ENCODE measurements at places on chromosomes 5 and 9.

GRCh38 chr9:34443976-34444375, 14.4 kb downstream of the FAM219A start:
- no peak for DNase-seq

DNA sequence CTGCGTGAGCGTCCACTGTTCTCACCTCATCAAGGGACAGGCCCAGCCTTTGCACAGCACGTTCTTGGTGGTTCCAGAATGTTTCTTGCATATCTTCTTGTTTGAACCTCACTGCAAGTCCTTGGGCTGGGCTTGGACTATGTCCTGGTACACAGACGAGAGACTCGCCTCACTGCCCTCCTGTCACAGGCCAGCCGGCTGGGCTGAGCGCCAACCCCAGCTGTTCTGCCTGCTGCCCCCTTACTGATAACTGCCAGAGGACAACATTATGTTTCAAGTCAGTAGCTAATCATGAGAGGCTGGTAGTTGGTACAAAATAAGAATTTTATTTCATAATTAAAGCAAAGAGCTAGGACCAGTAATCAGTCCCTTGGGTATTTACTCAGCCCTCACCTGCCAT, 52.8 kb upstream of the LRRTM2 start:
- DNase-seq = no peak

- no peak for DNase-seq
These were observed 266.2 kb downstream of the FBXL17 start for GRCh38 chr5:108115673-108116072.

DNA sequence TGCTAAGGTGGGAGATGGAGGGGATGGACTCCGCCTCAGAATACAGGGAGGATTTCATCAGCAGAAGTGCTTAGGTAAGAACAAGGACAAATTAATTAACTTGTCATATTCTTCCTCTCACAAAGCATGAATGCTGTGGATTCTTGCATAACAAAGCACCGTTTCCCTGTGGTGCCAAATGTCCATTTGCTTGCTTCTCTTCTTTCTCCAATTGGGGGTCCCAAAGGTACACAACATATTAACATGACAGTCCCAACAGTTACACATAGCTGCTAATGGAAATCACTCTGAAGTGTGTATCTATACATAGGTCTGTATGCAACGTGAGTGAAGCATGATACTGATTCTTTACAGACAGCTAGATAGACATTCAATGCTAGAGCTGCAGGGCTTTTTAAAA, 146.7 kb upstream of the EFNA5 start:
- no peak for DNase-seq

- DNase-seq = no peak
These were observed 137.8 kb downstream of the CEP120 start for GRCh38 chr5:123285122-123286023.

DNA sequence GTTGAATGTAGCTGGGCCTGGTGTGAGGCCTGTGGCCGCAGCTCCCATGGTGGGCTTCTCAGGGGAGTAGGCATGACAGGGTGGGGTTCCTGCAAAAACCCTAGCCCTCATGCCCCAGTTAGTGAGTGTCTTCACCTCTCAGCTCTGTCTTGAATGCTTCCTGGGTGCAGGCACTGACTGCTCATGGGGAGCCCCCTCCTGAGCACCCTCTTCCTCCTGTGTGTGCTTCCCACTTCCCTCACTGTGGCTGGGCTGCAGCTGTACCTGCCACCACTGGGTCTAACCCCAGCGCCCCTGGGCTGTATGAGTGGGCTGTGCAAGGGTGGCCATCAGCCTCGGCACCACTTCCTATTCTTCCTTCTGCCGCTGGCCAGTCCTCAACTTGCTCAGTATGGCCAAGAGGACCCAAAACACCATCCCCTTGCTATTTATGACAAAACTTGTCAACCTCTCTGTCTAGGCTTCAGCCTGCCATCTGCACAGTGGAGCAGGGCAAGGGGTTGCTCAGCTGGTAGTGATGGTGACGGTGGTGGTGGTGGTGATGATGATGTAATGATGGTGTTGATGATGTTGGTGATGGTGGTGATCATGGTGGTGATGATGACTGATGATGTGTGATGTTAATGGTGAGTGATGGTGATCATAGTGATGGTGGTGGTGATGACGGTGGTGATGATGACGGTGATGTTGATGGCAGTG, 67.5 kb downstream of the RXRA start:
- no peak for DNase-seq

DNA sequence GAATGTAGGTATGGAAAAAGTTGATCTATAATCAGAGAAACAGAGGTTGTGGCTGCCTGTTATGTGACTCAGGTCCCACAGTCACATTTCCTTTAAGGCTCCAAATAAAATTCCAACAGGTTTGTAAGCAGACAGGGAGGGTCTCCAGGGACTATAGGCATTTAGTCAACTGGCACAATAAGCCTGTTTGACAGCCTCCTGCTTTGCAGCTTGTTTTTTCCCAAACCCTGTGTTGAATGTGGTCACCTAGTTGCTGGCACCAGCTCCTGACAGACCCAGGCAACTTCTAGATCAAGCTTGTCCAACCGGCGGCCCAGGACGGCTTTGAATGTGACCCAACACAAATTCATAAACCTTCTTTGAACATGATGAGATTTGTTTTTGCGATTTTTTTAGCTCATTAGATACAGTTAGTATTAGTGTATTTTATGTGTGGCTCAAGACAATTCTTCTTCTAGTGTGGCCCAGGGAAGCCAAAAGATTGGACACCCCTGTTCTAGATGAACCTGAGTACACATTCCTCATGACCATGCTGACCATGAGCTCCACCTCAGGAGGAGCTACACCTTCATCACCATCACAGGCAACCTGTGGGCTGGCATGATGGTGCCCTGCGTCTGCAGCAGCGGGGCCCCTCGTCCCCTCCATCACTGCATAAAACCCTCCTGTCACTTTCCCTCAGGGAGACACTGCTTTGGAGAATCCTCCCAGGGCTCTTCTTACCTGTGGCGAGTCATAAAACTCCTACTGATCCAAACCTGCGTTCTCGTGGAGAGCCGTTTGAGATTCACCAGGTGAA, 15.7 kb upstream of the GRHPR start:
- DNase-seq = no peak

GRCh38 chr9:4667681-4668080, 1.4 kb upstream of the SPATA6L start:
- no peak for DNase-seq

DNA sequence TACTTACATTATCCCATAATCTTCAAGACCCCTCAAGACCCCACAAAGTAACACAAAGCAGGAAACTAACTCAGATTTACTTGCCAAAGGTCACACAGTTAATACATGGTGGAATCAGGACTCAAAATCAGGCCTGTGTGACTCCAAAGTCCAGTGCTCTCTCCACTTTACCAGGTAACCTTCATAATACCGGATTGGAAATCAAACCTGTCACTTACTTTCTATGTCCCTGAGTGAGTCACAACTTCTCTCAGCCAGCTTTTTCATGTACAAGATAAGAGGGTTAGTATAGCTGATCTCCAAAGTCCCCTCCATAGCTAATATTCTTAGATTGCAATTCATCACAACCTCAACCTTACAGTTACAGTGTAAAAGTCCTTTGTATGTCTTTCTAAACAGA, 17.1 kb downstream of the STRBP start:
- no peak for DNase-seq

DNA sequence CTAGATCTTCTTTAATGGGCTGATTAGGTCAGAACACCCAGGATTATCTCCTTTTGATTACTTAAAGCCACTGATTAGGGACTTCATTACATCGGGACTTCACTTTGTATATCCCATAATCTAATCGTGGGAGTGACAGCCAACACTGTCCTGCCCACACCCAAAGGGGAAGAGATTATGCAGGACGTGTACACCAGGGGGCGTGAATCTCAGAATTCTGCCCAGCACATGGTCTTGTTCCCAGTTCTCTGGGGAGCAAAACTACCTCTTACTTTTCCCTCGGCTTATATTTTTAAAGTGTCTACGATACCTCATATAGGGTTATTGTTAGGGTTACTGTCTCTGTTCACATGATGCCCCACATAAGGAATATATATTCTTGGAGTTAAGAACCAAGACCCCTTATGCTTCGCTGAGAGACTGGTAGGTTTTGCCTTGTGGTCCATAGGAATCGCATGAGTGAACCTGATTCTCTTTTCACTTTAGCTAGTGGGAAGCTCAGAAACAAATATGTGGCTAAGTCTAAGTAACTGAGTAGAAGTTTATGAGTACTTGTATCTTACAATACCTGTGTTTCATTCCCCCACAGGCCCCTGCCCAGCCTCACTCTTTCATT, 192.7 kb downstream of the GNA14 start:
- DNase-seq = no peak

- DNase-seq = no peak
These were observed 21.7 kb upstream of the NSD1 start for GRCh38 chr5:177111720-177112394.

- no peak for DNase-seq
These were observed 47.7 kb downstream of the ZNF608 start for GRCh38 chr5:124698770-124699169.

GRCh38 chr5:21058289-21058688, 1070.3 kb upstream of the CDH18 start:
- no peak for DNase-seq

DNA sequence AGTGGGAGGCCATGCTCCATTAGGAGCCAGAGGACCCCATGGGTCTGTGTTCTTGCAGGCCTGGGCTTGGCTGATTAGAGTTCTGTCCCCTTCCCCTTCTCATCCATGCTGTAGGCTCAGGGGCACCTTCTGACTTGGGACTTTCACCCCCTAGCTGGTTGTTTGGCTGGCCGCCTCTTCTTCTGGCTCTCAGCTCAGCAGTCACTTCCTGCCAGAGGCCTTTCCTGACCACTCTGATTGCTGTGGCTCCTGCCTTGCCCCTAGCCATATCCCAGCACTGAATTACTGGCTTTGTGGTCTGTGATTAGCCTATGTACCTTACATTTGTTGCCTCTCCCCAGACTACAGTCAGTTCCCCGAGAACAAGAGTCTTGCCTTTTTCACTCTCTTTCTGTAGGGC, 14.6 kb downstream of the ENTREP1 start:
- DNase-seq = no peak

GRCh38 chr5:116374434-116374852, 200.2 kb downstream of the SEMA6A start:
- no peak for DNase-seq

GRCh38 chr9:35203528-35203927, 41.7 kb downstream of the UNC13B start:
- DNase-seq = no peak

GRCh38 chr5:9947225-9947714, 302.4 kb downstream of the ATPSCKMT start:
- DNase-seq = no peak

- DNase-seq = no peak
These were observed 21.0 kb upstream of the SCGB3A2 start for GRCh38 chr5:147857302-147858129.

DNA sequence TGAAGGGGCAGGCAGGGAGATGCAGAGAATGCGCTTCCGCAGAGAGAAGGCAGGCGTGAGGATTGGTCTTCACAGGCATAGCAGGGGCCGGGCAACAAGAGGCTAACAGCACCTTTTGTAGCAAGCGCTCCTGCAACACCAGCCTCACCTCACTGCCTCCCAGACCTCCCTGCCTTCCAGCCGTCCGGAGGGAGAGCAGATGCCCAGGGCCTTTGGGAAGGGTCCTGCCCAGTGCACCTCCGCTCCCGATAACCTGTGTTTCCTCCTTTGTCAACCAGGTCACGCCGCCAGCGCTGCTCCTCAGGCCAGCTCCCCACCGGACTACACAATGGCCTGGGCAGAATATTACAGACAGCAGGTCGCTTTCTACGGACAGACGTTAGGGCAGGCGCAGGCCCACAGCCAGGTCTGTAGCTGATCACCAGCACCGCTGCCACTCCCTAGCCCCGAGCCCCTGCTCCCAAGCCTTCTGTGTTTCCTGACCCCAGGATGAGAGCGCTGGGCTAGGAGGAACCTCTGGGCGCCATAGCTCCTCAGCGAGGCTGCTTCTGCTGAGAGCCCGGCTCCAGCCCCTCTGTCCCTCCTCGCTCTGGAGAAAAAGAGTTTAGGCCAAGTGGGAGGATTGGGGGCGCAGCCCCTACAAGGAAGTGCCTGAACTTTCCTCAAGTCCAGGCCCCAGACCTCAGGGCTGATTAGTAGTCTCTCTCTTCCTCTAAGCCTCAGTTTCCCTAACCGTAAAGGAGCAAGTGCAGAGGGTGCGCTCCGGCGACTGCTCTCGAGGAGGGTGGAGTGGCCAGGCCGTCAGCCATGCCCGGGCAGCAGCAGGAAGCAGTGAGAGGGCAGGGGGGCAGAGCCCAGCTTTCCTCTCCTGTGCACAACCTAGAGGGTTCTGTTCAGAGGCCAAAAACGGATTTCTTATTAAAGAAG, 28.4 kb upstream of the PRDM12 start:
- DNase-seq = no peak

GRCh38 chr9:102362470-102363132, 624.2 kb upstream of the GRIN3A start:
- DNase-seq = no peak

GRCh38 chr9:127871531-127871930, 5.9 kb downstream of the AK1 start:
- no peak for DNase-seq

- no peak for DNase-seq
These were observed 6.7 kb downstream of the PTGS1 start for GRCh38 chr9:122377241-122378164.

DNA sequence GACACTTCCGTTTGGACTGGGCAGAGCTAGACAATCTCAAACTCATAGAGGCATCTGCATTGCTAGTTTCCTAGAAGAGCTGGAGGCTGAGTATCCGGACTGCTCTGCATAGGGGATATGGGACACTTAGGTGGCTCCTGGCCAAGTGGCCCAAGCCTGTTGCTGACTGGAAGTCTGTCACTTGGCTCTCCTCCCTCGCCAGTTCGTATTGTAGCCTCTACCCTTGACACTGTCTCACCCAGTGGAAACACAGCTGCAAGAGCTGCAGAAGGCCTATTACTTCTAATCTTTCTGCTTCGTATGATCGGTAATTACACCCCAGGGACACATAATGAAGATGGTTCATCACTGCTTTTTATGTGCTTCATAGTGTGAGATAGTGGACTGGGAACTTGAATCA, 34.7 kb downstream of the ITGA1 start:
- DNase-seq = no peak

DNA sequence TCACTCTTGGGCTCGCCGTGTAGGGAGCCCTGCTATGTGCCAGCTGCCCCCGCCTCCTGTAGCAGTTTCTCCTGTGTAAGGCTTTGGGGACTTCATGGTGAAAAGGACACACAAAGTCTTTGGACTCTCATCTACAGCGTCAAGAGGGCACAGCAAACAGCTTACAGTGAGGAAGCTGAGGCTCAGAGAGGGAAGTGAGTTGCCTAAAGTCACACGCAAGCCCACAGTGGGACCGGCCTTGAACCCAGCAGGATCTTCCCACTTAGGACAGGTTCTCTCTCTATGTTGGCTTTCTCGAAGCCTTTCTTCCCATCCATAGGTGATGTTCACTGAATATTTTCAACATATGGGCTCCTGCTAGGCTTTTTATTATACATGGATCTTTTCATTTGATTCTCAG, 9.8 kb upstream of the PRRX2 start:
- DNase-seq = no peak

- no peak for DNase-seq
These were observed 93.5 kb downstream of the SYK start for GRCh38 chr9:90894986-90895687.
